Muscle of back (tissue), 13 donors: ENCODE measurements at places on chromosomes 4 and X. TPM values are rescaled to one million over a fixed set of nuclear protein-coding genes. Genes with fewer than 3 reads are reported as not detected.

The HSFX4 gene
- polyA plus RNA-seq, result 1.6 TPM

The TCEAL4 gene
- polyA plus RNA-seq, result 88.3 TPM

The RBMX gene
- polyA plus RNA-seq, result 242 TPM

The AR gene
- polyA plus RNA-seq, result 9.8 TPM

GRCh38 chr4:151664289-151664688 is 96.5 kb downstream of the GATB start:
- DNase-seq, result no peak

DNA sequence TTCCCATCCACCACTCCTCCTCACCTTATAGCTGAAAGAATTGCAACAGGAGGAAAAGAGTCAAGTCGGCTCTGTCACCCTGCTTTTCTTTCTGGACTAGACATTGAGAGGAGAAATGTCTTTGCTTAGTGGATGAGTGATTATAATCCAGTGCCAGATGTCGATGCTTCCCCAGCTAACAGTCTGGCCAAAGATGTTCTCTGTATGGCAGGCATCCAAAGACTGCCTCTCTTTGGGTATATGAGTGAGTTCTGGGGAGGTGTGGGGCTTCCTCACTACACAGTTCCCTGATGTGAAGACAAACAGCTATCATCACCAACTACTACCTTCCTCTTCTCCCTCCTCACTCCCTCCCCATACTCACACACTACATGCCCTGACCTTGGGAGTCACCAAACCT is 90.9 kb downstream of the COMMD8 start:
- no peak for DNase-seq

- no peak for DNase-seq
These were observed 42.6 kb downstream of the CHRNA9 start for GRCh38 chr4:40377512-40378365.

GRCh38 chr4:3393171-3393570 is 48.6 kb upstream of the HGFAC start:
- no peak for DNase-seq

GRCh38 chr4:93809773-93810172 is 18.8 kb upstream of the ATOH1 start:
- no peak for DNase-seq

DNA sequence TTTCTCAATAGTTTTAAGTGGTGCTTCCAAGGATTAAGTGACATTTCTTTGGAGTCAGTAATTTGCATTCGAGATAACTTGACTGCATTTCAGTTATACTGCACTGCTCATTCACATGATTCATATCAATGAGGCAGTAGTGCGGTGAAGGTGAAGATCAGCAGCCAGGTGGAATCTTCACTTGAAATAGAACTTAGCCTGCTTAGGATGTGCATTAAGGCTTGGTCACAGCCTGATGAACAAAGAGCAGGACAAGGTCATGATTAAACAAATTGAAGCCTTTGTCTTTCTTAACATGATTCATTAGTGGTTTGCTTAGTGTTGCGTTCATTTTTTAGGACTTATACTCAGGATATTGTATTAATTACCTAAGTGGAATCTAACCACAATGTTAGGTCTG is 212.1 kb upstream of the GALNTL6 start:
- no peak for DNase-seq

DNA sequence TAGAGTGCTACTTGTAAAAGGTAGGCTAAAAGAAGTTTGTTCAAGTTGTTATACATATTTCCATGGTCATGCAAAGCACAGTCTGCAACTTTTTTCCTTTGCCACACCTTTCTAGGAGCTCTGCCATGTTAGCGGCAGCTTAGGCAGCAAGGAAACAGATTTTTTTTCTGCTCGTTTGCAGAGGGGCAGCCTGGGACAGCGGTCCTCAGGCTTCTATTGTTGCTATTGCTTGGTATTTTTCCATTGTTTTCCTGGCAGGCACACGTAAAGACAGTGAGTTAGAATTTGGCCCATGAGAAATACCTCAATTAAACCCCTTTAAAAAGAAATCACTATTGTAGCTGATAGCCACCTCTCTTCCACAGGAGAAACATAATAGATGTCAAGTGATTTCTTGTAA is 391.4 kb downstream of the SH2D1A start:
- DNase-seq, result no peak

DNA sequence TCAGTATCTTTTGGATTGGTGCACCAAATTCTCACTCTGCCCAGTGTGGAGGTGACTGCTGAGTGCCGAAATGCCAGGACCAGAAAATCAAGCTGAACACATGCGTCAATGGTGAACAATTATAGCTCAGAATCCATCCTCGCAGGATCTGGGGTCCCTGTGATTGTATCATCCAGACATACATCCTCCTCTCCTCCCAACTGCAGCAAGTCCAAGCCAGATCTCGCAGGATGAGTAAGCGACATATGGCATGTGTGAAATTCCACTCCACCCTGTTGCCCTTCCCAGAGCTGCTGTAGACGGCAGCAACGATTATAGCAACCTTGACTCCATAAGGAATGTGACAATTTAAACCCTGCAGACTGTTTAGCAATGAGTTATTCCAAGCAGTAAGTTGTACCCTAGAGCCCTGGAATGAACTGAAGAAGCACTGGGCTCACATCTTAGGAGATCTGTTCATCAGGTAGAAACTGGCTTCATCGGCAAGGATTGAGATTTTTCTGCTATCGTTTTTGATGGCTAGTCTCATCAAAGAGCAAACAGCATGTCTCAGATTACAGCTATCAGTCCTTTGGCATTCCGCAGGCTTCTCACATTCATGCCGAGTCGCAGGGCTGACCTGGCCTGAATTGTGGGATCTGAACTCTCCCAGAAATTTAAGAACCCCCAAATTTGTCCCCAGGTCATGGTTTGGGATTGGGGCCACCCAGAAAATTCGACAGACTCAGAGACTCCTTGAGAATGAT is 35.5 kb upstream of the SORBS2 start:
- DNase-seq, result peak; percentile 95

- no peak for DNase-seq
These were observed 63.4 kb upstream of the KLF3 start for GRCh38 chr4:38600575-38600974.
